Dermis blood vessel endothelial cell (primary cell): ENCODE measurements at places on chromosomes 3 and 15. TPM values are rescaled to one million over a fixed set of nuclear protein-coding genes. Genes with fewer than 3 reads are reported as not detected.

DNA sequence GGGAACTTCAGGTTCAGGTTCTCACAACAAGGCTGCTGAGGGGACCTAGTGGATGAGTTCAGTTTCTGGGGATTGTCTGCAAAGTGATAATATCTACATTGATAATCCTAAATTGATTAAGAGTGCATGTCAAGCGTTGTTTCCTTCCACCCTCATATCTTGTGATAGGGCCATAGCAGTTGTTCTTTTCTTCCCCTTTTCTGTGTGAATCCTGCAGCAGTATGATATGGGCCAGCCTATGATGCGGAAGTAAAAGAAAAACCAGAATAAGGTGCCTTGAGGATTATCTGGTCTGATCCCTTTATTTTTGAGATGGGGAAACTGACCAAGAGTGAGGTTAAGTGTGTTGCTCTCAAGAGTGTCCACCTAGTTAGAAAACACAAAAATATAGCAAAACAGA, 86.2 kb downstream of the MITF start:
- DNase-seq = no peak

DNA sequence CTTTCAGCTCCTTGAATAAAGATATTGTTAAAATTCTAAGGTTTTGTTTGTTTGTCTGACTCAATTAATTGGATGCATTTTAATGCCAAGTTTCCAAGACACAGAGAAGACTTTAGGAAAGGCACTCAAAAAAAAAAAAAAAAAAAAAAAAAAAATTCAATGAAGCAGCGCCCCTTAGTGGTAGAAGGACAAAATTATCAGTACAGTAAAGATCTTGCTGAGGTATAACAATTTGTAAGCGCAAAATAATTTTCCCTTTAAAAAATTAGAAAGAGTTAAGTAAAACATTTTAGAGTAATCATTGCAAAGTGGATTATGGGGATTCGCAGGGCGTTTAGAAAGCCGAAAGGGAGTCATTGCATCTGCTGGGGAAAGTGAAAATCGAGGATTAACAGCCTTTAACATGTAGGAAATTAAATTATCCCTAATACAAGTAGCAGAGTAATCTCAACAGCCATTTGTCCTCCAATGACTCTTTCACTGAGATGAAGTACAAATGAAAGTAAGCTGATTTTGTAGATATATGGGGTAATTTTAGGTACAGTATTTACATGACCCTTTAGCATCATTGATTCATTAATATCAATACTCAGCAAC, 5.8 kb upstream of the DIS3L start:
- DNase-seq = peak; percentile 44

DNA sequence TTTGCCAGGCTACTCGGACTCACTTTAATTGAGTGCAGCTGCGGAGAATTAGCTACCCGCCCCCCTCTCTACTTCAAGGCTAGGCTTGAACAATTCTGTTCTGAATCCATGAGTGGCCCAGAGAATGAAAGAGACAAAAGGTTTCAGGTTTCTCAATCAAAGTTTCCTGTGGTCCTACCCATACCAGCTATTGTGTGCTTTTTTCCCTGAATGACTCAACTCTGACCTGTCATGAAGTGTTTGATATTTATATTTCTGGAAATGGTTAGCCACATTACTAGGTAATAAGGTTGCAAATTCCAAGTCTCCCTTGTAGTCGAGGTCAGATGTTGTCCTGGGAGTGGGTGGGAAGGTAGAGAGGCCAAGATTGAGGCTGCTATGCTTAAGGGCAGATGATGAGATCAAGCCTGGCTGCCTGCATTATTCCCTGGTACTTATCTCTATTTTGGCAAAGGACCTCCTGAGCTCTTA, 392.7 kb upstream of the TBL1XR1 start:
- peak; percentile 86 for DNase-seq

DNA sequence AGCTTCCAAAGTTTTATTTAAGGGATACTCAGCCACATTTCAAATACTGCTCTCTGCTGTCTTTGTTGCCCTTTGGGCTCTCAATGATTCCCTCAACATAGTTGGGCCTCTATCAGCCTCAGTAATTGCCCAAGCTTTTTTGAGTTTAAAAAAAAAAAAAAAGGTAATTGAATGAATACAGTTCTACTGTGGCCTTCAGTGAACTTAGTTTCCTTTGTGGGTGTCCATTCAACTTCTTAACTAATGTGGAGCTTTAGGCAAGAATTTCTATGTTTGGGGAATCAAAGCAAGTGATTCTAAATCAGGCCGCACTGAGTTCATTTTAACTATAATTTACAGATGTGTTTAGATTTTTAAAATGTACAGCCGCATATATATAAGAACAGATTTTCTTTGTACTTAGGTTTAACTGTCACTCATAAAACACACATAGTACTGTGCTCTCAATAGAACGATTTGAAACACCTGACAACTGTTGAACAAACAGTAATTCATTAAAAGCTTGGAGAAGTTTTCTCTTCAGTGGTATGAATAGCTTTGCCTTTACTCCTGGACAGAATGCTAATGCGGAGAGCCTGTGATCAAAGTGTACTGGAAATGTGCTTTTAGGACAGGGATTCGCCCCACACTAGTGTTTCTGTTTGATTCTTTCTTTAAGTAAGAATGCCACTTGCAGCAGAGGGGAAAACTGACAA, 844.9 kb upstream of the SEMA6D start:
- no peak for DNase-seq

GRCh38 chr3:129855832-129856419, 37.6 kb downstream of the TMCC1 start:
- DNase-seq = peak; percentile 34

Gene IL16
- 2.6 and 3.6 TPM in 2 replicates for total RNA-seq

Gene FSTL1
- 524 and 719 TPM in 2 replicates for total RNA-seq

Gene LRRC2
- under 0.01 and 0.09 TPM in 2 replicates for total RNA-seq

Gene NANOGP8
- total RNA-seq = not detected in 2 replicates
